Epithelial cell of proximal tubule (primary cell): ENCODE measurements at places on chromosomes 4 and X.

DNA sequence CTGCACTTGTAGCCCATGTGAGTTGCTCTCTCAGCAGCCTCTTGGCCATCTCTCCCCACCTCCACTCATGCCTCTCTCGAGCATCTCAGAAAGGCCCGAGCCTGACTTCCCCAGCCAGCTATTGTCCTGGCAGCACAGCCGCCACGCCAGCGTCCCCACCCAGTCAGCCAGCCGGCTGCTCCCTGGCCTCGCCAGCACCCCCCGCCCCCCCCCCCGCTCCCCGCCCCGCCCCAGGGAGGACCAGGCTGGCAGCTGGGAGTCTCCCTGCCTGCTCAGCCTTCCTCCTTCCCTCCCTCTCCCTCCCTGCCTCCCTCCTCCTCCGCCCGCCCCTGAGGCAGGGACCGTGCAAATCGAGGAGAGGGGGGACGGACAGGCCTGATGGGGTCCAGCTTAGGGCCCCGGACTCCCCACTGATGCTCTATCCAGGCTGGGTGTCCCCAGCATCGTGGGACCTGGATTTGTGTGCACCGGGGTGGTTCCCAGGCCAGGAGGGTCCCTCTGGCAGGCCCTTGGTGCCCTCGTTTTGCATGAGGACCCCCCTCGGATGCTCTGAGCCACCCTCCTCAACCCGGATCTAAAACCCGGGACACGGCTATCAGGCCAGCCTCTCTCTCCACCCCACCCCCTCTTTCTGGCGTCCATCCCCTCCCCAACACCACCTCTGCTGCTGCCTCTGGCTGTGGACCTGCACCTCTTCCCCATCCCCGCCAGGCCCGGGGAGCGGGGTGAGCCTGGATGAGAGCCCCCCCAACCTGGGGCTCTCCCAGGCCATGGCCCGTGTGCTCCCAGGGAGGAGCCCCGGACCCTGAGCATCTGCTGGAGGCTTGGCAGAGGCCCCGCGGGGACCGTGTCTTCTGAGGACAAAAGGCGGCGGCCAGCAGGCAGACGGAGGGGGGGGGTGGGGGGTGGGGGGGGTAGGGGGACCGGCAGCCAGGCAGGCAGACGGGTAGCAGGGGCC is at the start of gene GPR173:
Gene GPR173 (plus strand): TSS at position 621 of the 958 bp plus-strand sequence. CDS start 27,833 bp downstream, outside the sequence.
- DNase-seq: no peak

DNA sequence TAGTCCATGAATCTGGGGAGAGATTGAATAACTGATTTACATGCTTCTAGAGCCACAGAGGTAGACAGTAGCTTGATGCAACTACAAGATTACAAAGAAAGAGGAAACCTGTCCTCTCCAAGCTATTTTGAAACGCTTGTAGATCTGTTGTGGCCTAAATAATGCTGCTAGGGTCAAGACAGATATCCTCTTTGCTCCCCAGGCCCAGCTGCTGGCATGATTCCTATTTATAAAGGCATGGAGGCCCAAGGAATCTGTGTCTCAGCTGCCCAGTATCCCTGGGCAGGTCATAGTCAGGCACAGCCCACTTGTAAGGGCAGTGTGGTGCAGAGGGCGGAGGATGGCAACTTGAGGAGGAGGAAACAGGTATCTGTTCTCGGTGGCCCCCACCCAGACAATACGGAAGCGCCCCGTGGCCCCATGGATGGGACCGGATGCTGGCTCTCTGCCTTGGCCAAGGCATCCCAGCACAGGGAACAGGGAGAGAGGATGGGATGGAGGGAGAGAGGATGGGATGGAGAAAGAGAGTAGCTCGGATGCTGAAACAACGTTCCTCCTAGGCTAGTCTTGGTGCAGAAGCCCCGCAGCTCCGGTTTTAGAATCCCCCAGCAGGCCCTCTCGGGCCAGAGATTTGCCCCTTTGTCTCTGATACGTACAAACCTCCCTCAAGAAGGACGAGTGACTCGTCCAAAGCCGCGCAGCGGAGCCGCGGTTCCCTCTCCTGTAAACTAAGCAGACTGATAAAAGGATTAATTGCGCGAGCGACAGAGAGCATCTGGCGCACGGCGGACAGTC is 767 bp upstream of the SMIM20 start:
- DNase-seq: no peak

DNA sequence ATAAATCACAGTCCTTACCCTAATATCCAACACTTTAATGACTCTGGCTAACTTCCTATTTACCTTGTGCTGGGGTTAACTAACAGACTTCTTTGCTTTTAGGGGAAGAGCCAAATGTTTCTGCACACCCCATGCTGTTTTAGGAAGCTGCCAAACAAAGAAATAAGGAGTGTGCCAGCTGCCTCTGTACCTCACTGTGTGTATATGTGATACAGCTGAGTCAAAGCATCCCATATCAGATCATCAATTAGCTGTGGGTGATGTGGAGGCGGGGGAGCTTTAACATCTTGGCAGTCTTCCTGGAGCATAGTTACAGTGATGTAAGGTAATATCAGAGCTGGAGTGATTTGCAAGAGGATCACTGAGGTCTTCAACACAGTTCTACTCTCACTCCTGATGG is 95.4 kb downstream of the COL25A1 start:
- no peak for DNase-seq

- no peak for DNase-seq
Observed at GRCh38 chr4:160299177-160299576, 1196.3 kb downstream of the RAPGEF2 start.

GRCh38 chr4:126750723-126751122 is 882.0 kb upstream of the INTU start:
- no peak for DNase-seq

GRCh38 chr4:123603165-123603564 is 206.6 kb downstream of the SPRY1 start:
- DNase-seq: no peak

DNA sequence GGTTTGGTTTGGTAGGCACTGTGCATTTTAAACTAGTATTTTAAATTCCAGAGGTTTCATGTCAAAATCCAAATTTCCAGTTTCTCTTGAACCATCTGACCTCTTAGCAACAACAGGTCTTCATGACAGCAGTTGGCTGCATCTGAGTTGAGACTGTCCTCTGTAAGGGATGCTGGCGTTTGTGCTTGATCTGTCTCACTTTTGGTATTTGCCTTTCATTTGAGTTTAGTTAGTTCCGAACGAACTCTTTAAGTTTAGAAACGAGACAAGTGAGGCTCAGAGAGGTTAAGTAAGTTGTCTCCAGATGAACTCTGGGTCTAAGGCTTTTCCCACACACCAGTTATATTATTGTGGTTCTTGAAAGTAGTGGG is 29.1 kb downstream of the SPARCL1 start:
- no peak for DNase-seq

DNA sequence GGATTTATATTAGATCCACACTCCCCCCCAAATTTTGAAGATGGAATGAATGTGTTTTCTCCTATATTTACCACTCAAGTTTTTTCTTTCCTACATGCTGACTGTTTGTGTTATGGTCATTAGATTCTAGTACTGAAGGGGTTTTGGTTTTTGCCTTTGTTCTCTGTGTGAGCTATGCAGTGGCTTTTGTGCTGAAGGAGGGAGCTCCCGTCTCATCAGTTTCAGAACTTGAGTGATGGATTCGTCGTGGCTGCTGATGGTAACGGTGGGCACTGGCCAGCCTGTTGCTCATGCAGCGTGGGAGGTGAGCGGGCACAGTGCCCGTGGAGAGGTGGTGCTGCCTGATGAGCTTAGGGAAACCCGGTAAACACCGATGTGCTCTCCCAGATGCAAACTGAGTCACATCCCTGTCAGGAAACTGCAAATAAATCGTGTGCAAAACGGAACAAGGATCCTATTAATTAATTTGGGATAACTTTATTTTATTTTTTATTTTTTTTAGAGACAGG is 101.5 kb downstream of the SORBS2 start:
- DNase-seq: no peak
